ENCODE measurements at places on chromosomes 4 and X.

- DNase-seq = no peak
Observed at GRCh38 chr4:70277121-70277520, 34.7 kb downstream of the CSN3 start.

GRCh38 chr4:147371661-147372060, 109.2 kb upstream of the EDNRA start:
- no peak for DNase-seq

GRCh38 chr4:113960684-113961321, 18.6 kb downstream of the ARSJ start:
- no peak for DNase-seq

DNA sequence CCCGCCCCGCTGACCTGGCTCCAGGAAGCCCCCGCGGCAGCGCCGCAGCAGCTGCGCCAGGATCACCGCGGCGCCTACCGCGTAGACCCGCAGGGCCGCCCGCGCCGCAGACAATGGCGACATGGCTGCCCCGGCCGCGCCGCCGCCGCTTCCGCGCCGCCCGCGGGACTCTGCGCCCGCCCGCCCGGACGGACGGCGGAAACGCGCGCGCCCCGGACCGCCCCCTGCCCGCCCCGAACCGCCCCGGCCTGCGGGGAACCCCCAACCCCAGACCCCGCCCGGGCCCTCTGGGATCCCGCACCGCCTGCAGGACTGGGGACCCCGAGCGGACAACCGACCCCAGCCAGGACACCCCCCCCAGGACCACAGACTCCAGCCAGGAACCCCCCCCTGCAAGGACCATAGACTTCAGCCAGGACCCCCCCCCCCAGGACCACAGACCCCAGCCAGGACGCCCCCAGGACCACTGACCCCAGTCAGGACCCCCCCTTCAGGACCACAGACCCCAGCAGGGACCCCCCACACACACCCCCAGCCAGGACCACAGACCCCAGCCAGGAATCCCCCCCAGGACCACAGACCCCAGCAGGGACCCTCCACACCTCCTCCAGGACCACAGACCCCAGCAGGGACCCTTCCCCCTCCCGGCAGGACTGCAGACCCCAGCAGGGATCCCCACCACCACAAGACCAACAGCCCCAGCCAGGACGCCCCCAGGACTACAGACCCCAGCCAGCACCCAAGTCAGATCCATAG, at the start of the genes DHRSX and ZBED1:
Gene DHRSX (minus strand): TSS at position 174 of the 756 bp plus-strand sequence. CDS start 51 bp downstream, at position 123.
Gene ZBED1 (minus strand): TSS at position 174 of the 756 bp plus-strand sequence. CDS start 10,257 bp downstream, outside the sequence.
- peak; percentile 30 for DNase-seq

GRCh38 chr4:153418121-153418520, 48.0 kb upstream of the TMEM131L start:
- no peak for DNase-seq

- no peak for DNase-seq
Observed at GRCh38 chr4:23590431-23590830, 299.4 kb downstream of the PPARGC1A start.

DNA sequence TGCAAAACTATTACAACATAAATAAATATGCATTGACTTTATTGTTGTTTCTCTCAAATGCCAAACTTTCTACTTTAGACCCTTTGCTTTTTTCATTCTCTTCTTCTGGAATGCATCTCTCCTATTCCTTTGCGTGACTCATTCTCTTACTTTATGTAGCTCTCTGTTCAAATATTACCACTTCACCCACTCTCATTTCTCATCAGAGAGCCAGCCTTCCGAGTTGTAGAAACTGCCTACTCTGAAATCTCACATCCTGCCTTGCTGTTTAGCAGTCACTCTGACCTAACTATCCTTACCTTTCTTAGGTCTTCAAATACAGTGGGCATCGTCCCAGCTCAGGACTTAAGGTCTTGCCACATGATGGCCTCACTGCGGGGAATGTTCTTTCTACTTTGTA, 143.5 kb downstream of the GALNTL6 start:
- DNase-seq = no peak

GRCh38 chr4:168099195-168099594, 6.9 kb downstream of the ANXA10 start:
- DNase-seq = no peak

- DNase-seq = no peak
Observed at GRCh38 chr4:795726-796119, 30.2 kb downstream of the CPLX1 start.

DNA sequence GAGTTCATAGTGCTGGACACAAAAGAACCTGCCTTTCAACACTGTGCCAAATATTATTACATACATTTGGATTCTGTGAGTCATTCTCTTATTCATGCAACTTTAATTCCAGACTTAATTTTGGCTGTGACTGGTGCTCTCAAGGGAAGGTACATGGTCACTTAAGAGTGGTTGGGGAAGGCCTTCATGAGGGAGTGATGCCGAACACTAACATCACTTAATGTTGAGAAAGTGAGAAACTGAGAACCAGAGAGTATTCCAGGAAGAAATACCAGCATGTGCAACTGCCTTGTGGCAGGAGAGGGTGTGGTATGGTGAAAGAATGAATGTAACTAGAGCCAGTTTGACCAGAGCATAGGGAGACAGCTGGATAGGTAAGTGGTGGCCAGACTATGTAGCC, 41.5 kb upstream of the FHDC1 start:
- DNase-seq = no peak

GRCh38 chr4:18342847-18343246, 321.3 kb upstream of the LCORL start:
- no peak for DNase-seq

- no peak for DNase-seq
Observed at GRCh38 chr4:113050837-113051236, 1.4 kb downstream of the ANK2 start.

DNA sequence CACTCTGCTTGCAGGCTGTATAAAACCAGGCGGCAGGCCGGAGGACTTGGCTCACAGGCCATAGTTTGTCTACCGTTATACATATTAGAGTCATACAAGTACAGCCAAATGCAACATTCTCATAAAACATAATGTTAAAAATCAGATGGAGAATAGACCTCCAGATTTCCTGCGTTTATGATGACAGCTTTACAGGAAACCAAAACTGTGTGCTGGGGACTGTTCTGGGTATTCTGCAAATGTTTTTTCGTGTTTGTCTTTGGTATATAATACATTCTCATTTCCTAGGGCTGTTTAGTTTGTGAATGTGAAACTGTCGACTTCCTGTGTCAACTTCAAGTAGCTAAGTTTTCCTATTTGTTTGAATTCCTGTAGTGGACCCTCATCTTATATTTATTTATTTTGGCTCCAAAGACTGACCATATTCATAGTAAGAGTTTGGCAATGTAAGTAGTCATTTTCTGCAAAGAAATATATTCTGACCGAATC, 79.5 kb upstream of the FAM9C start:
- DNase-seq = no peak

DNA sequence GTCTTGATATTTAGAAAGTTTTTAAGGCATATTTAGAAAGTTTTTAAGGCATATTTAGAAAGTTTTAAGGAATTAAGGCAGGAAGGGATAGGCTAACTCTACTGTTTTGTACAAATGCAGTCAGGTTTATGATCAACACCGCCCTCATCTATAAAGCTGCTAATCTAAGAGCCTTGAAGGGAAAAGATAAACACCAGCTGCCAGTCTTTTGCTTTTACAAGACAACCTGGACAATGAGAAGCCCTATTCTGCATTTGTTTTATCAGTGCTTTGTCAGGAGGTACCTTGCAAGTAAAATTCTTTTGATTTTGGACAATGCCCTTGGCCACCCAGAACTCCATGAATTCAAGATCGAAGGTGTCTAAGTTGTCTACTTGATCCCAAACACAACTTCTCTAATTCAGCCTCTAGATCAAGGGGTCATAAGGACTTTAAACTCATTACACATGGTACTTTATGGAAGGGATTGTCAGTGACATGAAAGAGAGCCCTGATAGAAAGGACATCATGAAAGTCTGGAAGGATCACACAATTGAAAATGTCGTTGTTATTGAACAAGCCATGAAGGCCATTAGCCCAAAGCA, 39.8 kb downstream of the IL15 start:
- DNase-seq = no peak

- DNase-seq = no peak
Observed at GRCh38 chr4:2650276-2650675, 105.9 kb downstream of the TNIP2 start.

GRCh38 chr4:31040106-31040505, 319.9 kb downstream of the PCDH7 start:
- no peak for DNase-seq

- no peak for DNase-seq
Observed at GRCh38 chr4:169619518-169619957, 840 bp upstream of the CLCN3 start.

DNA sequence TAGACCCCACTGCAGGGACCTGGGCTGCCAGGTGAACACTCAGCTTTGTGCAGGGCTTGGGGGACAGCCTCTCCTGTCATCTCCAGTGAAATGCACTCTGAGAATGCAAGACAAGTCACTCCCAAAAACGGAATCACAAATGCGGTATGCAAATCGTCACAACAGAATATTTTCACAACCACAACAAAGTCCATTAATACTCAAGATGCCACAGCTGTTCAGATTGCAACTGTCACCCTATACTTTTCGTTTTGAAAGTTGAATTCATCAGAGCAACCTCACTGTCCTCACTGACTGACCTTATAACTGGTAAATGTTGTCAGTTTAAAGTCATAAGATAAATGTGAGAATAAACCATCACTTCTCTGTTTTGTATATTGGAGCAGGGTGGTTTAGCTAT, 16.6 kb downstream of the JAKMIP1 start:
- no peak for DNase-seq

- DNase-seq = no peak
Observed at GRCh38 chrX:107596651-107597050, 31.7 kb upstream of the PRPS1 start.

GRCh38 chrX:103927030-103927429, 35.4 kb upstream of the TMSB15B start:
- no peak for DNase-seq

DNA sequence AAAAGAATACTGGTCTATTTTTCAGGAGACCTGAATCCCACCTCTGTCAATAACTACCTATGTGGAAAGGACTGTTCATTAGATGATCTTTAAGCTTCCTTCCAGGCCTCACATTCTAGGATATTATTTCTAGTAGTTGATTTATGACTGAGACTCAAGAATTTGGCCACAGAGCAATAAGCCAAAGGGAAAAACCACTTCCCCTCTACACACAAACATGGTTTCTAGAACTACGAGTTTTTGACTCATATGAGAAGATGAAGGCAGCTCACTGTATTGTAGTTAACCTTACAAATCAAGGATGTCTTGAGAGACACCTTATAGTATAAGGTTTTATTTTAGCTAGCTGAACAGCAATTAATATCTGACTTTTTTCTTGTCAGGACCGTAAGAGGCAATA, 36.9 kb upstream of the GDPD2 start:
- no peak for DNase-seq

DNA sequence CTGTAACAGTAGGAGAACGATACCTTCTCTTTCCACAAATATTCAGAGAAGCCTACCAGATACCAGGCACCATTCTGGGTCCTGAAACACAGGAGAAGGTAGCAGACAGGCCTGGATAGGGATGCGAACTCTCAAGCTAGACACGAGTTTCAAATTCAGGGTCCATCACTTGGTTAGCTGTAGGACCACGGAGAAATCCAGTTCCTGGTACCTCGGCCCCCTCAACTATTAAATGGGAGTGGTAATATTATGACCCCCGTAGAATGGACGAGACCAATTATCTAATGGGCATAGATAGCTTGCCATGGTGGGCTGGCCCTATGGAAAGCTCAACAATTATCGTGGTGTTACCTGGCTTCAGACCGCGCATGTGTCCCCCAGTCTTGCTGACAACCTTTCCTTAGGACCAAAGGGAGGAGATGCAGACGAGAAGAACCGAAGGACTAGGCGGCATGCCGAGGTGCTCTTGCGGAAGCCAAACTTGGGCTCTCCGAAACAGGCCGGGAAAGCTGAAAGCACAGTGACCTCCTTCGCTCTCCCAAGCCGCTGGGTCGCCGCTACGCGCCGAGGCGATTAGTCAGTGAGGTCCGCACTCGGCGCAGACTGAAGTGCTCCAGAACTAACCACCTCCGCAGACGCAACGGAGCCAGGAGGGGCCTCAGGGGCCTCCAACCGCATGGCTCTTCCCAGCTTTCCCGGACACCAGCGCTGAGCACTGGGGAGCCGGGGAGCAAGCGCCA, 19.6 kb downstream of the NKX3-2 start:
- no peak for DNase-seq

All from activated CD8-positive, alpha-beta memory T cell treated with anti-CD3 and anti-CD28 coated beads for 48 hours (primary cell).